ENCODE measurements at places on chromosomes 16 and 17.

GRCh38 chr16:54291656-54292487 lies 5.3 kb upstream of the IRX3 start:
- DNase-seq: no peak

DNA sequence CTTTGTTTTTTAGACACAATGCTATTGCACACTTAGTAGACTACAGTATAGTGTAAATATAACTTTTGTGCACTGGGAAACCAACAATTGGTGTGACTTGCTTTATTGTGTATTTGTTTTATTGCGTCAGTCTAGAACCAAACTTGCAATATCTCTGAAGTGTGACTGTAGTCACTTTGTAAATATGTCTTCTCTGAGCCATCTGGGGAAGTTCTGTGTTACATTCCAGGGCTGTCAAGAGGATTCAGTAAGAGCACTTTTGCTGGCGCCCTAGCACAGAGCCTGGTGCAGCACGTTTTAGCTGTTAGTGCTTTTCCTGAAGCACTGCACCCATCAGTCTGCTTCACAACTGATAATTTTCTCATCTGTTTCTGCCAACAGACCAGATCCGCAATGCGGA lies 73.2 kb downstream of the NT5M start:
- DNase-seq: peak; percentile 60

GRCh38 chr17:1882836-1883235 lies 53.0 kb downstream of the RPA1 start:
- DNase-seq: peak; percentile 17

DNA sequence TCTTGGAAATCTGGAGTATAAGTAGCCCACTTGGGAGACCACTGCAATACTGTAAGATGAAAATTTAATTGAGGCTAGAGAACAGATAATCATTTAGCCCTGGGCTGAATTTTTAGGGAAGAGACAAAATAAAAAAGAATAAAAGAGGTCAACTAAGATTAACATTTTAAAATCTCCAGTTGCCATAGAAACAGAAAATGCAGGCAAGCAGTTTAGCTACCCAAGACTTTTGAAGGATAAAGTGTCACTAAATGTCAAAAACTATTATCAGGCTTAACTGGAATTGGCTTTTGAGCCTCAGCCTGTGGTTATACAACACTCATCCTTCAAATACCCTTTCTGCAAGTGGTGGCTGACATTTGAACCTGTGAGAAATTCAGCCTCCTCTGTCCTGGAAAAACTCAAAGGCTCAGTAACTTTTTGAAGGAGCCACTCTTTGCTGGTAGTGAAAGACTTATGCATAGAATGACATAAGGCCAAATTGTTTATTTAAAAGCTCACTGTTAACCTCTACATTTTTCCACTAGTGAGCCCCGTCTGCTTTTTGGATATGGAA lies 220.7 kb upstream of the KCNJ16 start:
- no peak for DNase-seq

DNA sequence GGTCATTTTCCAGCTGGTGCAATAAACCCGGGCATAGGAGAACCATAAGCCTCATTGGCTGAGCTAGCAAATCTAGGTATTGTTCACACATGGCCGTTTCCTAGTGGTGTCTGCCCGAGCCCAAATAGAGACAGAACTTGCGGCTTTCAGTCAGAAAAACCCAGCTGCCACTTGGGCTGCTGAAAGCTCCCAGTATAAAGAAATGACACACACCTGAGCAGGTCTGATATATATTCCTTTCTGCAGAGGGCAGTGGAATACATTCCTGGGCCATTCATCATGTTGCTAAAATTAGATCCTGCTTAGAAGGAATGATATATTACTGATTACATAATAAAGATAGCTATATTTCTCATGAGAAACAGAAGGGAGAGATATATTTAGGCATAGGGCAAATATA lies 83.9 kb upstream of the IRX5 start:
- no peak for DNase-seq

- DNase-seq: no peak
Observed at GRCh38 chr17:29914819-29915537, 15.1 kb downstream of the SSH2 start.

GRCh38 chr17:76193591-76193990 lies 46.7 kb downstream of the RNF157 start:
- no peak for DNase-seq

DNA sequence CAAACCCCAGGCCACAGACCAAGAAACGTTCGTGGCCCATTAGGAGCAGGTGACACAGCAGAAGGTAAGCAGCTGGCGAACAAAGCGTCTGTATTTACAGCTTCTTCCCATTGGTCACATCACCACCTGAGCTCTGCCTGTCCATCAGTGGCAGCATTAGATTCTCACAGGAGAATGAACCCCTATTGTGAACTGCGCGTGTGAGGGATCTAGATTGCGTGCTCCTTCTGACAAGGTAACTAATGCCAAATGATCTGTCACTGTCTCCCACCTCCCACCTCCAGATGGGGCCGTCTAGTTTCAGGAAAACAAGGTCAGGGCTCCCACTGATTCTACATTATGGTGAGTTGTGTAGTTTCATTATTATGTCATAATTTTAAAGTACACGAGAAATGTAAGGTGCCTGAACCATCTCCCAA lies 186.3 kb downstream of the CPPED1 start:
- DNase-seq: no peak

DNA sequence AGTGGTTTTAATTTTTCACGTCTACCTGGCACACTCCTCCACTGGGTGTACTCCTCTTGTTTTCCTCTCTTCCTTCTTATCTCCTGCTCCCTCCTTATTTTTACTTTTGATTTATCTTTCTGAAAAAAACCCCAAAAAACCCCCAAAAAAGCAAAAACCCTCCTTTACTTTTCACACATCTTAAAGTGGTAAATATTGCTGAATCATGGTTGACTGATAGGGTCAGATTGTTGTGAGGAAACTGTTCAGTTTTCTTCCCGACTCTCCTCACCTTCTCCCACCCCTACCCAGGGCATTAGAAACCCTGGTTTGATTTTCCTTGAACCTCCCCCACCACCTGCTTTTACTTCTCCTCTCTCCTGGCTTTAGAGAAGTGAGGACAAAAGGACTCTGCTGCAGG lies 25.4 kb downstream of the ARHGAP44 start:
- DNase-seq: no peak

DNA sequence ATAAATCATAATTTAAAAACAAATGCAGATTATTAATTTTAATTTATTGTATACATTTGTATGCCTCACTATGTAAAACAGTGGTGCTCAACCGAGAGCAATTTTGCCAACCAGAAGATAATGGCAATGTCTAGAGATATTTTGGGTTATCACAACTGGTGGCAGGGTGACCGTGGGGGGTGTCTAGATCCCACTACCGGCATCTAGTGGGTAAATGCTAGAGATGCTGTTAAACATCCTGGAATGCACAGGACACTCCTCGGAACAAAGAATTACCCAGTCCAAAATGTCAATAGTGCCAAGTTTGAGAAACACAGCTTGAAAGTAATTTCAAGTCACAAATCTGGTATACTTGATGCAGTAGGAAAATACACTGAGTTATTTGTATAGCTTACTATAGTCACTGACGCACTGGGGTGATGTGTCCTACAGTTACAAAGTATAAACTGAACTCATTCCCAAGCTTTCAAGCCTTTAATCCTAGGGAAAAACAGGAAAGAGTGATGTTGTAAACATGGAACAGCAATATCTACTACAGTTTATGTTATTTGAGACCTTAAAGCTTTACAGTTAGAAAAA lies 133.5 kb downstream of the BRIP1 start:
- DNase-seq: no peak

DNA sequence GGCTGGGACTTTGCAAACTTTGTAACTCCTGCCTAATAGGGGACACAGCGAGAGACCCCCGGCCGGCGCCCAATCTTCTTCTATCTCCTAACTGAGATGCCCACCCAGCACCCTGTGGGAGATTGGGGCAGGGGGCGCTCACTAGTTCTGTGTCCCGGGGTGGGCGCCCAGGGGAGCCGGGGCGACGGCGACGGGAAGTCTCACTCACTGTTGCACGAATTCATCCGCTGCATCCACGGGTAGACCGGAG lies 3.9 kb upstream of the HOXB5 start:
- DNase-seq: no peak

DNA sequence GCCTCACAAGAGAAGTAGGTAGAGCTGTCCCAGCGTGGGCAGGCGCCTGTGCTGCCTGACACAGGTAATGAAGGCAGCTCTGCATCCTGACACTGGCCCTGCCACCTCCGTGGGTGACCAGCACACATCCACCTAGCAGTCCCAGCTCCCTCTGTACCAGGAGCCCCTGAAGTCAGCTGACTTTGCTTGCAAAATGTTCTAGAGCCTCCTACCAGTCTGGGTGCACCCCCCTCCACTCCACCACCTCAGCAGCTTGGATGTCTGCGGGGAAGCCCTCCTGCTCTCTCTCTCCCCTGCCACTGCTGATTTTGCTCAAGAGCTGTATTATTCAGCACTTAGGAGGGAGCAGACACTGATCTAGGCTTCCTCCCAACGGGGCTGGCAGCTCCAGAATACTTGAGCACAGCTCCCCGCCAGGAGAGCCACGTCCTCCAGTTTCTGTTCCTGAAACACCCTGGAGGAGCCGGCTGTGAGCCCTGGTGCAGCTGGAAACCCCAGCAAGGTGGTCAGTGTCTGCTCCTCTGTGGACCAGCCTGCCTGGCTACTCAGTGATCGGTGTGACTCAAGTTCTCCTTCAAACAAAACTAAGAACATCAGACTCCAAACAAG lies 1.0 kb downstream of the RNF166 start:
- no peak for DNase-seq

- peak; percentile 71 for DNase-seq
Observed at GRCh38 chr17:76497979-76498875, 3.0 kb downstream of the RHBDF2 start.

Measured in fibroblast of gingiva (primary cell).